Activated T-cell treated with anti-CD3 and anti-CD28 coated beads for 1 hour (primary cell): ENCODE measurements at places on chromosomes 16 and 17.

DNA sequence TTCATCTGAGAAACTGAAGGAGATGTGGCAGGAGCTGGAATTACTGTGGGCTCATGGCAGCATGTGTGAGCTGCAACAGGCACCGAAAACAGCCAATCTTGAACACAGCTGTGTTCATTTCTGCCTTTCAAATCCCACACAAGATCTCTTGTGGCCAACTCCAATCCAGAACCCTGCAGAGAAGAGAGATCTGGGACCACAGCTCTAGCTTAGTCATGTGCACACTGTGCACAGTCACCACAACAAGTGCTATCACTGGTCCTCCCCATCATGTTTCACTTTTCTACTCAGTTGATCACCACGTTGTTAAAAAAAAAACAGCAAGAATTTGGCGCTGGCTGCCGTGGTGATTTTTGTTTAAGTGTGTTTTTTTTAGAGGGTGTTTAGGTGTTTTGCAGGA, 254.5 kb upstream of the ELAC2 start:
- no peak for DNase-seq

DNA sequence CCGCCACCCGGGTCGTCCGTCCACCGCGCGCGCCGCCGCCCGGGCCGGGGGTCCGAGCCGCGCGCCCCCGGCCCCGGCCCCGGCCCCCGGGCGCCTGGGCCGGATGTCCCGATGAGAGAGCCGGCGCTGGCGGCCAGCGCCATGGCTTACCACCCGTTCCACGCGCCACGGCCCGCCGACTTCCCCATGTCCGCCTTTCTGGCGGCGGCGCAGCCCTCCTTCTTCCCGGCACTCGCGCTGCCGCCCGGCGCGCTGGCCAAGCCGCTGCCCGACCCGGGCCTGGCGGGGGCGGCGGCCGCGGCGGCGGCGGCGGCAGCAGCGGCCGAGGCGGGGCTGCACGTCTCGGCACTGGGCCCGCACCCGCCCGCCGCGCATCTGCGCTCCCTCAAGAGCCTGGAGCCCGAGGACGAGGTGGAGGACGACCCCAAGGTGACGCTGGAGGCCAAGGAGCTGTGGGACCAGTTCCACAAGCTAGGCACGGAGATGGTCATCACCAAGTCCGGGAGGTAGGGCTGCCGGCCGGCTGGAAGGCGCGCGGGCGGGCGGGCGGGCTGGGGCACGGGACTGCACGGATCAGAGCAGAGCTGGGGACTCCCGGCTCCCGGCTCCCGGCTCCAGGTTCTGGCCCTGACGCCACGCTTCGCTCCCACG, 548 bp downstream of the TBX2 start:
- no peak for DNase-seq

- DNase-seq = no peak
These were observed 40.5 kb upstream of the SKAP1 start for GRCh38 chr17:48470388-48471034.

DNA sequence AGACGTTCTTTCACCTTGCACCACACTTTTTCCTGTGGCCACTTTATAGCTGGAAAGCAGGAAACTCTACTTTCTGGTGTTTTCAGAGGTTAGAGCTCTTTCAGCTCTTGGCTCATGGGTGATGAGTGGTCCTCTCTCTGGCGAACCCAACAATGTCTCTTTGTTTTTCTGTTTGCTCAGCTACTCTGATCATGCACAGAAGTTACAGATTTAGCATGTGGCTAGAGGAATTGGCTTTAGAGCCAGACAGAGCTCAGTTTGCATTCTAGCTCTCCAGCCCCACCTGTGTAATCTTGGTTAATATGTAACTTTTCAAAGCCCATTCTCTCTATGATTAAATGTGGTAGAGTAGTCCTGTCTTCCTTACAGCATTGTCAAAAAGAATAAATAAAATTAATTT, 225.2 kb downstream of the HAPSTR1 start:
- DNase-seq = no peak

GRCh38 chr17:11813871-11814270, 183.4 kb downstream of the ZNF18 start:
- no peak for DNase-seq

GRCh38 chr16:49598383-49599170, 225.0 kb downstream of the C16orf78 start:
- no peak for DNase-seq

- DNase-seq = no peak
These were observed 14.0 kb downstream of the CARD14 start for GRCh38 chr17:80183581-80184422.

- DNase-seq = no peak
These were observed 324.8 kb downstream of the PMP22 start for GRCh38 chr17:14940108-14940937.

DNA sequence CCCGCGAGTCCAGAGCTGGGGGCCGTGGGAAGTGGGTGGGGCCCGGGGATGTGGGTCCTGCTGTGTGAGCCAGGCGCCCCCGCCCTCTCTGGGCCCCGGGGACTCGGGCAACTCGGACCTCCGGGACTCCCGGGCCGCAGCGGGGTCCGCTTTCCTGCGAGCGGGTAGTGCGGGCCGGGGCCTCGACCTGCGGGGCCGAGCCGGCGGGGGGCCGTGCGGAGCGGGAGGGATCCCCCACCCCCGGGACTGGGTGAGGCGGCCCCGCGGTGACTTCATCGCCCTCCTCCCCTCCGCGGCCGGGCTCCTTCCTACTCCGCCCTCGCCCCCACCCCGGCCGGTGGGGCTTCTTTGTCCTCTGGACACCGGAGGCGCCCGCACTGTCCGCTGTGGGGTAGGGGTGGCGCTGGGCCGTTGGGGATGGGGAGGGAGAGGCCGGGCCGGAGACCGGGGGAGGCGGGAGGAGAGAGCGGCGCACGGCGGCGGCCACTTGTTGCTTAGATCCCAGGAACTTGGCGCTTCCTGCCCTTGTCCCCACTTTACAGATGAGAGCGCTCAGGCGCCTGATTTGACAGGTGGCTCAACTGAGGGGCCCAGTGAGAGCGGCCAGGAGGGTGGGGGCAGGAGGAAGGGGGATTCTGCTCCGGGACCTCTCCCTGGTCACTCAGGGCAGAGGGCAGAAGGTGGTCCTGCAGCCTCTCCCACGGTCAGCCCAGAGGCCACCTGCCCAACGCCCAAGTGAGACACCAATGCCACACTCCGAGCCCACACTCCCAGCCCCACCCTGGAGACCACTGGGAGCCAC, 874 bp downstream of the CMTM3 start:
- DNase-seq = peak; percentile 24

GRCh38 chr16:11329891-11330290, 15.4 kb upstream of the RMI2 start:
- DNase-seq = no peak

DNA sequence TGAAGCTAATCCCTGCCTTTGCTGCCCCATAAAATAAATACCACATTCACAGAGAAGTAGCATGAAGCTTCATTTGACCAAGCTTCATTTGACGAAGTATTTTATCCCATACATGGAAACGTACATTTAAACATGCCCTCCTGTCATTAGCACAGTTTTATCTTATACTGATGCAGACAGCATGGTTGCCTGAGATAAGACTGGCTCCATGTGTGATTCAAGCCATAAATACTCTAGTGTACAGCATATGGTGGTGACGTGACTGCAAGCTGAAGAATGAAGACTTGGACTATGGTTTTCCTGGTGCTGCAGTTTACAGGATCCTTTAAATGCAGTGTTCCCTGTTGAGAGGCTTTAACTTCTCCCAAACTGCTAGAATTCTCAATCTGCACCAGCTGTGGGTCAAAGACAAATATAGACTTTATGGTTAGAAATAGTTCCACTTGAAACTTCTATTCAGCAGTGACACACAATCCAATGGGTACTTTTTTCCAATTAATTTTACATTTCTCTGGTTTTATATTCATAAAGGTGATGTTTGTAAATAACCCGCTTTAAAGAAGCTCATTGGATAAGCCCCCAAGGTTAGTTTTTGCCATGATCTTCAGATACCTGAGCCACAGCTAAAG, 64.9 kb downstream of the CYB561 start:
- no peak for DNase-seq

GRCh38 chr16:278863-279366, 1.5 kb upstream of the ARHGDIG start:
- no peak for DNase-seq

DNA sequence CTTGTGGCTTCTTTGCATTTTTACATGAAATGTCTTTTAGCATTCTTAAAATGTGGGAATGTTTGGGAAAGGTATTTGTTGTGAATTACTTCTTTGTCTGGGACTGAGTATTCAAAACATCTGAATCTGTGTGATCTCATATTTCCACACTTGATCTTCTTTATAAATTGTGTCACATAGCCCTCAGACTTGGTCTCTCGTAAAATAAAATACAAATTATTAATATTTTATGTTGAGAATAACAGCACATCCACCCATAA, 81.9 kb downstream of the TUBD1 start:
- no peak for DNase-seq

DNA sequence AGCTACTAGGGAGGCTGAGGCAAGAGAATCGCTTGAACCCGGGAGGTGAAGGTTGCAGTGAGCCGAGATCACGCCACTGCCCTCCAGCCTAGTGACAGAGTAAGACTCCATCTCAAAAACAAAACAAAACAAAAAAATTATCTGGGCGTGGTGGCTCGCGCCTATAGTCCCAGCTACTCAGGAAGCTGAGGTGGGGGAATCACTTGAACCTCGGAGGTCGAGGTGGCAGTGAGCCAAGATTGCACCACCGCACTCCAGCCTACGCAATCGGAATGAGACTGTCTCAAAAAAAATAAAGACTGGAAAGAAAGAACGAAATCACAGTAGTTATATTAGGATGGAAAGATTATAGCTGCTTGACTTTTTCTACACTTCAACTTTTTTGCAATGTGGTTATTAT, 18.9 kb downstream of the COG1 start:
- DNase-seq = no peak

GRCh38 chr17:75459590-75460267, 3.3 kb downstream of the TMEM94 start:
- no peak for DNase-seq
